Activated CD8-positive, alpha-beta memory T cell treated with anti-CD3 and anti-CD28 coated beads, Interleukin-2, amount 50 U/mL, for 48 hours (primary cell): ENCODE measurements at places on chromosomes 12 and 14.

- no peak for DNase-seq
These were observed 108.7 kb upstream of the NCOR2 start for GRCh38 chr12:124675881-124676713.

GRCh38 chr12:10241290-10241689 lies 28.6 kb downstream of the GABARAPL1 start:
- no peak for DNase-seq

DNA sequence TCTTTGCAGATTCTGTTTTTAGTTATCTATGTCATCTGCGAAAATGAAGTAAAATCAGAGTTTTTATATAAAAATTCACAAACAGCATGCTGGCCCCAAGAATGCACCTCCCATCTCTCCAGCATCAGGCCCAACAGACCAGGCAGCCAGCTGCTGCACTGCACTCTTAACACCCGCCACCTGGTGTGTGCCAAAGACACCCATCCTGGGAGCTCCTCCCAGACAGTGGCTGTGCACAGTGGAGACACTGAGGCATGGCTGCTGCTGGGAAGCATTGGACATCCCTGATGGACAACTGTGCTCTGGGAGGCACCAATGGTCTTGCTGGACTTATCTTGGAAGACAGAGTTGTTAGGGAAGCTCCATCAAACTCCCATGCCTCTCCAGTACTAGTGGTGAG lies 817.2 kb downstream of the TMEM121 start:
- DNase-seq = no peak

GRCh38 chr14:88426271-88426670 lies 40.8 kb downstream of the SPATA7 start:
- no peak for DNase-seq

GRCh38 chr14:37018571-37019240 lies 153.7 kb downstream of the SLC25A21 start:
- no peak for DNase-seq

GRCh38 chr14:89303456-89304435 lies 113.3 kb downstream of the FOXN3 start:
- no peak for DNase-seq

GRCh38 chr14:94334872-94335271 lies 11.7 kb upstream of the SERPINA6 start:
- no peak for DNase-seq

DNA sequence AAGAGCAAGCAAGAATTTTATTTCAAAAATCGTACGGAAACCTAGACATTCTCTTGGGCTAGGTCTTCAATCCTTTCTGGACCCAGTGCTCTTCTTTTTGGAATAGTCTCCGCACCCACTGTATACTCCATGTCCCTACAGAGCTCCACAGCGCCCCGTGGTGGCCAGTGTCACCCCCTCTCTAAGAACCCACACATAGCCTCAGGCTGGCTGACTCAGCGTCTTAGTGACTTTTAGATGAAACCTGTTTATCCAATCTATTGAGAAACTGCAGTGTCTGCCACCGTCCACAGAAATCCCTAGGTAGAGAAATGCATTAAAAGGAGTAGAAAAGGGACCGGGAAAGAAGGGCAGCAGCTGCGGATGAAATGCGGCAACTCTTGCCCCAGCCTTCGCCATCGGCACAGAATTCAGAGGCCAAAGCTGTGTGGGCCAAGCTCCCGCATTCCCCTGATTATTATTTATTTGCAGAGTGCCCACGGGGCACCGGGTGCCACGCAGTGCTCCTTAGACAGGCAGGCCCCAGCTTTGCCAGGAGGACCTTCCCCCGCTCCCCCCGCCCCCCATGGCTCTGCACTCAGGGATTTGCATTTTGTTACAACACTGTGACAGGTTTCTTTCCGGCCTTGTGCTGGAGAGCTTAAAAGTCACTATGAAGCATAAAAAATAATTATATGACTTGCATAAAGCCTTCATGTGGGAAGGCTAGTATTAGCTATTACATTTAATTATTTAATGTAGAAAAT lies 170.1 kb upstream of the FKBP4 start:
- DNase-seq = peak; percentile 62

GRCh38 chr12:26360062-26360461 lies 164.7 kb downstream of the SSPN start:
- no peak for DNase-seq

GRCh38 chr12:127980585-127980984 lies 286.4 kb upstream of the TMEM132C start:
- no peak for DNase-seq

DNA sequence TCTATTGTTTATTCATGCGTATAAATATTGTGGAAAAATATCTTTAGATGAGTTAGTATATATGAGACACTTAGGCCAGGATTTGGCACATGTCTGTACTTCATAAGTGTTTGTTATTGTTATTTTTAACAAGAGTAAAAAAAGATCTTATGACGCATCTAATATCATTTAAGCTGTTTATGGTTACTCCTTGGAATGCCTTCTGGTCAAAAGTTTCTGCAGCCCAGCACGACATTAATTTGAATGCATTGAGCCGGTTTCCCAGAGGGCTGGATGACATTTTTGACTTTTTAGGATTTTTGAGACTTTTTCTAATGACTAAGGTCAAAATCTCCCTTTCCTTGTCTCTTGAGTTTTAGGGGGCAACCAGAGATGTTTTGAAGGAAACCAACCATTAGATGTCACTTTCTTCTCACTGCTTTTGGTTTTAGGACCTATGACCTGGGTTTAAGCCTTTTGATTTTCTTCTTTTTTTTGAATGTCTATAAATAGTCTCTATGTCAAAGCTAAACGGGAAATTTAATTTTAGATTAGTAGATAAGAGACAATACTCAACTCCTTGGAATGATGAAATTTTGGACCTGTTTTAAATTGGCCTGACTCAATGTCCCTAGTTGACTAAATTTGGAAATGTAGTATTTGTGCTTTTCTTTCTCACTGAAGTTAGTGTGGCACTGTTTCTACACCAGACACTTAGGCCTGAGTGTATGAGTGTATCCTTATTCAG lies 215.5 kb downstream of the AEBP2 start:
- no peak for DNase-seq

GRCh38 chr12:41983856-41984255 lies 160.8 kb downstream of the GXYLT1 start:
- DNase-seq = no peak

DNA sequence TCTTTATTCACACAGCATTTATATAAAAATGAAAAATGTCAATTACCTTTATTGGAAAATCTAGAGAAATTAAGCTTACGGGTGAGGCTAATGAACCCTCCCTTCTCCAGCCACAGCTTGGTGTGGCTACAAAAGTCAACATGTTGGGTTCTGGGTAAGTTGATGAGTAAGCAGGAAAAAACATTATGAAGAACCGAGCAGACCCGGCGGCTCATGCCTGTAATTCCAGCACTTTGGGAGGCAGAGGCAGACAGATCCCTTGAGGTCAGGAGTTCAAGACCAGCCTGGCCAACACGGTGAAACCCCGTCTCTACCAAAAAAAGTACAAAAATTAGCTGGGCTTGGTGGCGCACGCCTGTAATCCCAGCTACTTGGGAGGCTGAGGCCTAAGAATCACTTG lies 10.9 kb downstream of the NAA25 start:
- peak; percentile 51 for DNase-seq

DNA sequence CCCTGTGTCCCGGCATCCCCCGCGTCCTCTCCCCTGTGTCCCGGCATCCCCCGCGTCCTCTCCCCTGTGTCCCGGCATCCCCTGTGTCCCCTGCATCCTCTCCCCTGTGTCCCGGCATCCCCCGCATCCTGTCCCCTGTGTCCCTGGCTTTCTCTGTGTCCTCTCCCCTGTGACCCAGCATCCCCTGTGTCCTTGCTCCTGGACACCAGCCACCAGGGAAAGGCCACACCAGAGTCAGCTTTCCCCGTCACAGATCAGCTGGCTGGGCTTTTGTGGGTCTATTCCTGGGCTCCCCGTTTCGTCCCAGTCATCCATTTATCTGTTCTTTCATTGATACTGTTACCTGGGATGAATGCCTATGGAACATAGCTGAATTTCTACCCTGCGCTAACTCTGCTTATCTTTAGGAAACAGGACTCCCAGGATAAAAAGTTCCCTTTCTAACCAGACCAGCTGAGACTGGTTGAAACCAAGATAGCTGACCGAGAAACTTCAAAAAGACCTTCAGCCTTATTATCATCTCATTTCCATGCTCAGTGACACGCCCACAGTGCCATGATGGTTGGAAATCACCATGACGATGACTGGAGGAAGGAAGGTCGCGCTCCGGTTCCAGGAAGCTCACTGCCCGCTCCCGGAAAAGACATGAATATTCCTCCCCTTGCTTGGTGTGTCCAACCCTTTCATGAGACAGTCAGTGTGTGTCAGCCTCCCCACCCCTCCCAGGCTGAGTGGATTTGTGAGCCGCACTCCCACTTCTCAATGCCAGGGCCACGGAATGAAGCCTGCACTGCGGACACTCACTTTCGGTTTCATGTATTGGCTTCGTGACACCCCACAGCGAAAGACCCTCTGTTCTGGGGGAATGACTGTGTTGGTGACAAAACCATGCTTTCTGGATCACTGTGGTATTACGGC lies 276.4 kb upstream of the SFSWAP start:
- peak; percentile 15 for DNase-seq

DNA sequence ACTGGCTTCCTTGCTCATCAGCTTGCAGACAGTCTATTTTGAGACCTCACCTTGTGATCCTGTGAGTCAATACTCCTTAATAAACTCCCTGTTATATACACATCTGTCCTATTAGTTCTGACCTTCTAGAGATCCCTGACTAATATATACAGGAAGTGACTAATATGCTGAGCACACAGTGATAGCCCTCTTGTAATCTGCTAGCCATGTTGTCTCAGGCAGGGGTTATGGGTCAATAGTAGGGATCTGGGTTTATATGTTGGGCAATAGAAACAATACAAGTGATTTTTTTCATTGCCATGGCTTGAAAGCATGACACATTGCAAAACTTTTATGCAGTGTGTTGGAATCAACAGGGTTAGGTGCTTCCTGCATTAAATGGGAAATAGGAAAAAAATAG lies 562.2 kb downstream of the GALC start:
- DNase-seq = no peak

- DNase-seq = no peak
These were observed 107.7 kb upstream of the LRFN5 start for GRCh38 chr14:41498959-41499358.

GRCh38 chr12:26768611-26769603 lies 64.1 kb downstream of the ITPR2 start:
- no peak for DNase-seq

GRCh38 chr12:53098354-53098981 lies 1.0 kb downstream of the IGFBP6 start:
- DNase-seq = peak; percentile 72

DNA sequence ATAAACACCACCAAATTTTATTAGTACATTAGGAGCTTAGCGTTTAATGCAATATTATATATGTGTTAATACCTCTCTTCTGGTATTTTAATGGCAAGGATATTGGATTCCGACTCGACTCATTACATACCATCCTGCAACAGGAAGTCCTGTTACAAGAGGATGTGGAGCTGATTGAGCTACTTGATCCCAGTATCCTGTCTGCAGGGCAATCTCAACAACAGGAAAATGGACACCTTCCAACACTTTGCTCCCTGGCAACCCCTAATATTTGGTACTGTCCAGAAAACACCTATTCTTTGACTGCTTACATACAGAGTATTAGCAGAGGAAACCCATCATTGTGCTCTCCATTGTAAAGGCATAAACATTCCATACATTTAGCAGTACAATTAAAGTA lies 45.2 kb downstream of the VEZT start:
- DNase-seq = no peak

DNA sequence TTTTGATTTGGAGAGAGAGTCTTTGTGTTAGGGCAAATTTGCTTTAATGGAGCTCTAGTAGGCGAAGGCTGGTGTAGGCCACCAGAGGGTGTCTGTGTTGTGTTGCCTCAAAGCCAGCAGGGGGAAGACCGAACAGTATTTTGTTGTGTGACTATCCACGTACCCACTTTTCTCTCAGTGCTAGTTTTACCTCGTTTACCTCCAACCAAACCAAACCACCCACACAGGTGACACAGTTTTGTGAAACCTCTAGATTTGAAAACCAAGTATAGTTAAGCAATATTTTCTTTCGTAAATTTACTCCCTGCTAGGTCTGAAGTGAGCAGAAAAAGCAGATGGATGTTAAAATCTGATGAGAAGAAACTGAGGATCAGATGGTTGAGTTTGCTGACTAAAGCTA lies 36.3 kb upstream of the NPFF start:
- DNase-seq = peak; percentile 63

GRCh38 chr14:54857830-54858269 lies 44.8 kb downstream of the GCH1 start:
- DNase-seq = no peak

GRCh38 chr12:121296618-121297434 lies at the start of gene CAMKK2:
Gene CAMKK2 (minus strand): TSS chr12:121296709. CDS start chr12:121274526, 22,183 bp downstream.
- DNase-seq = peak; percentile 90

DNA sequence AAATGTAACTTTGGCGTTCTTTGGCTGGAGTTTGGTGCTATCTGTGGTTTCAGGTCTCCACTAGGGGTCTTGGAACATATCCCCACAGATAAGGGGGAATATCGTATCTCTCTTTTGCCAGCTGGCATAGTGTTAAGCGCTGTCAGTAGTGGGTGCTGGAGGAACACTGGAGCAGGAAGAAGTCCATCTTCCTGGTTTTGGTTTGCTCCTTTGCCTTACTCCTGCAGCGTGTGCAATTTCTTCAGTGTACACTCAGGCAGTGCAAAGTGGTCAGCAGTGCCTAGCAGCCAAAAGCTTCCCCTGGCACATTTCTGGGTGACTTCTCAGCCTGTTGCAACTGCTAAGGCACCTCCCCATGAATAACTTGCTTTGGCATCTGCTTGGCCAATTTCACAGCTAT lies 11.7 kb upstream of the RIPK3 start:
- DNase-seq = no peak

DNA sequence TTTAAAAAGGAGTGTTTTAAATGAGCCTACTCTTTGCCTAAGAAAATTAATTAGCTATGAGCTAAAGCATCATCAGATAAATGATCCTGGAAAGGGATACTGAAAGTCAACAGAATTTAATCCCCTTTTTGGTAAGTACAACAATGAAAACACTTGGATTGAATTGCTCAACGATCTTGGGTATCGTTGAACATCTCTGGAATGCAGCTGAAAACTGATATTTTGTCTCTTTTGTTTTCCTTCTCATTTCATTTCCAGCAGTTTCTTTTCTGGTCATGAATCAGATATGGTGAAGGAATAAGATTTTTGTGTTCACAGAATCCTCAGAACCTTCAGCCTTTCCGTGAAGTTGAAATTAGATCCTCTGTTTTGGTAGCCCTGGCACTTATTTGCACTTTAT lies 771.2 kb downstream of the FSCB start:
- no peak for DNase-seq

DNA sequence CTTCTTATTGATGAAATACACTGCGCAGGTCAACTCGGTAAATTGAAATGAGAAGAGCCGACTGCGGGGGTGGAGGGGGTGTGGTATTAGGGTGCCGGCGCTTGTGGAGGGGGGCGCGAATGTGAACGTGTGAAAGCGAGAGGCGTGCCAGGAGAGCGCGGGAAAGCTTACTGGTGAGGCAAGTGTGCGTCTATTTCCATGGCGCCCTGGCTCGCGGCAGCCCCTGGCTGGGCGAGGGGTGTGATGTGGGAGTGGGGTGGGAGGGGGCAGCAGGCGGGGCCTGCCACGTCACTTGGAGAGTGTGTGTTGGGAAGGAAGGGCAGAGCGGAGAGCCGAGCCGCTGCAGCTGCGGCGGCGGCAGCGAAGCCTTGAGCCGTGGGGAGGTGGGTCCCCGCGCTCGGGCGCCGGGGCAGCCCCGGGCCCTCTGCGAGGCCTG lies 88.8 kb downstream of the GALNT8 start:
- DNase-seq = no peak
